ENCODE measurements at places on chromosomes 7 and 10.
A peak's percentile ranks its signal among the peaks of the same experiment; 100 is the strongest.

- no peak for DNase-seq
Observed at GRCh38 chr10:95308389-95309302, 17.8 kb upstream of the PDLIM1 start.

DNA sequence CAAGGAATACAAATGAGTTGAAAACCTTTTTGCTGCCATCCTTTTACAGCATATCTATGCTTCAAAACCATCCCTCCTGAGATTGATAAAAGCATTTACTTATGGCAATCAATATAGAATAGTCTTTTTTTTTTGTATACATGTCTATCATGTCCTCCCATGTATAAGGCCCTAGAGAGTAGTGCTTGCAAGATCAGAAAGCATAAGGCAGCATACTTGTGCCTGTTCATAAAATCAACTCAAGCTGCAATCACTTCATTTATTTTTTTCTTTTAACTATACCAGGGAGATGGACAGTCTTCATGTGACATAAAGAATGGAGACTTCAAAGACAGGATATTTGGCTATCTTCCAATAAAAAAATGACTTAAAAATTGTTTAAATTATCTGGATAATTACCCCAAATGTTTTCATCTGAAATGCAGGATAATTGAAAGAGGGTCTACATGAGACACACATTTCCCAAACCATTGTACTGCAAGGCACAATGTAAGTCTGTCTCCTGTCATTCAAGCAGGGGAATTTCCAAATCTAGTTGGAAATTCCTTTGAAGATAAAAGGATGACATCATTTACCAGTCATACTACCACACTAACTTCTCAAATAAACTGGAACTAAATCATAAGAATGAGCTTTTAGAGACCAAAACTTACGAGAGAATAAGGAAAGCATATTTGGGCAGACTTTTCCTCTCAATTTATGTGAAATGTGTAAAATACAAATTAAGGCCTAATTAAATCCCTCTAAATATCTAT, 22.5 kb downstream of the LRRN3 start:
- DNase-seq = no peak

DNA sequence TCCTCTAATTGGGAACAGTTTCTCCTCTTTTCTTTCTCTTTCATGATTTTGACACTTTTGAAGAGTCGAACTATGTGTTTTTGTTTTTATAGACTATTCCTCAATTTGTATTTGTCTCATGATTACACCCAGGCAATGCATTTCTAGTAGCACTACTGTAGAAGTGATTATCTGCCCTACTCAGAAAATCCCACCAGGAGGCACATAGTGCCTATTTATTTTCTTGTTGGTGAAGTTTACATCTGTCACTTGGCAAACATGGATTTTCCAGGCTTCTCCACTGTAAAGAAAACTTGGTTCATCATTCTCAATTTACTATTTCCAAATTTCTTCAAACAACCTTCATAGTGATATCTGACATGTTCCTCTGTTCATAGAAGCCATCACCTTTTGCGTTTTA, 893.9 kb downstream of the CCSER2 start:
- DNase-seq = no peak

GRCh38 chr7:136210079-136210478, 232.9 kb upstream of the MTPN start:
- DNase-seq = peak; percentile 58

DNA sequence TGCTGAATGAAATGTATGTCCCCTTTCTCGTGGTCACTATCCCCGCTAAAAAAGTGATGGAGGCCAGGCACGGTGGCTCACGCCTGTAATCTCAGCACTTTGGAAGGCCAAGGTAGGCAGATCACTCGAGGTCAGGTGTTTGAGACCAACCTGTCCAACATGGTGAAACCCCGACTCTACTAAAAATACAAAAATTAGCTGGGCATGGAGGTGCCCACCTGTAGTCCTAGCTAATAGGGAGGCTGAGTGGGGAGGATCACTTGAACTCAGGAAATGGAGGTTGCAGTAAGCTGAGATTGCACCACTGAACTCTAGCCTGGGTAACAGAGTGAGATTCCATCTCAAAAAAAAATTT, 91.4 kb upstream of the MKLN1 start:
- DNase-seq = no peak

GRCh38 chr10:113890769-113891168, 36.3 kb downstream of the NHLRC2 start:
- DNase-seq = no peak

GRCh38 chr10:7119325-7120015, 291.4 kb downstream of the SFMBT2 start:
- no peak for DNase-seq

- no peak for DNase-seq
Observed at GRCh38 chr10:16381083-16381482, 55.7 kb upstream of the PTER start.

DNA sequence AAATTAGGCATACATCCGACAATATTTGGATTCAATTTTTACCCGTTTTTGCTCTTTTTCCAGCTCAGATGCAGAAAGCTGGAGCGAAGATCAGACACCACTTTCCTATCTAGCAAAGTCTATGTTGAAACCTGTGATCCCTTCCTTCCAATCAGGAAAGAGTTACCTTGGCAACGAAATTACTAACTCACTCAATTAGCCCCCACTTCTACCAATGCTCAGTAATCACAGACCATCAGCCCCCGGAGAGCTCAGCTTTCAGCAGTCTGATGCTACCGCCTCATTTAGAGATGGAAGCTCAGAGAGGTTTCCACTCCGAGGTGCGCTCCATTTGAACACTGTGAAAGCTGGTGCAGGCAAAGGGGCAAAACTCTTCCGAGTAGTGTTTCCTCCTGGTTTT, 6.7 kb downstream of the FRAT1 start:
- DNase-seq = no peak

GRCh38 chr7:33591490-33591889, 313.8 kb upstream of the BMPER start:
- peak; percentile 53 for DNase-seq

GRCh38 chr10:132503581-132504421, 33.8 kb upstream of the INPP5A start:
- DNase-seq = no peak

DNA sequence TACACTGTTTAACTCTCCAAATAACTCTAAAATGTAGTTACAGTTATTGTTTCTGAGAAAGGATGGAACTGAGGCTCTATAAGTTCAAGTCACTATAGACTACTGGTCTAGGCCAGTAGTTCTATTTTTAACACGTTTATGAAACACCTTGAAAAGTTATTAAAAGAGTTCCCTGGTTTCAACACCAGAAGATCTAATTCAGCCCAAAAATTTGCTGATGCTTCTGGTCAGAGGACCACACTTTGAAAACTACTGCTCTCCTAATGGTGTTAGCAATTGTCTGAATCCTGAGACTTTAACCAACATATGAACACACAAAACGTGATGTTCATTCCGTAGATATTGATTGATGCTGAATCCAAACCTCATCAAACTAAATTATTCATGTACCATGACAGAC, 658.6 kb upstream of the STEAP1 start:
- DNase-seq = no peak

DNA sequence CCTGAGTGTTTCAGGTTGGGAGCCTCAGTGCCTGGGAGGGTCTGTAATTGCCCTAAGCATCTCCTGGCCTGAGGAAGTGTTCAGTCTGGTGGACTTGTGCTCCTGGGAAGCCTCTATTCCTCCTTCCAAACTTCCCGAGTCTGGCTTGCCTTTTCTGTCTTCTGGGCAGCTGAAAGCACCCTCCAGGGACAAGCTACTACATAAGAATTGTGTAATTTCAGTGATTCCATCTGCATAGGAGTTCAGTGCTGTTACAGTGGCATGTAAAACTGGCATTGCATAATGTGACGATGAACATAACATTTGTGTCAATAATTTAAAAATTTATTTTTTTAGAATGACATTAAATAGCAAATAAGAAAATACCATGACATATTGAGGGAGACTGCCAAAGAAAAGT, 109.3 kb downstream of the AOAH start:
- no peak for DNase-seq

DNA sequence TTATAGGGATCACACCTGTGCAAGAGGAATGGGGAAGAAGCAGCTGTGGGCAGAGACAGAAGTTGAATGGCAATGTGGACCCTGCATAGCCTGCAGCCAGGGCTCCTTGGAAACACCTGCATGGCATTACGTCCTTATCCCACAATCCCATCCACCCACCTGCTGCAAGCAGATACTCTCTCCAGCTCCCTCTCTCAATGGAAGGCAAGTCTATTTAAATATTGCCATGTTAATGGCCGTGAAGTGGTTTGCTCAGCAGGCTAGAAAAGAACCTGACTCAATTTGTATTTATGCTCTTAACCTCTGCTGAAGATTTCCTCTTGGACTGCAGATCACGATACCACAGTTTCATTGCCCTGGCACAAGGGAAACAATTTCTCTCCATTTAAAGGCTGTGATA, 417.0 kb downstream of the TYW1 start:
- no peak for DNase-seq

DNA sequence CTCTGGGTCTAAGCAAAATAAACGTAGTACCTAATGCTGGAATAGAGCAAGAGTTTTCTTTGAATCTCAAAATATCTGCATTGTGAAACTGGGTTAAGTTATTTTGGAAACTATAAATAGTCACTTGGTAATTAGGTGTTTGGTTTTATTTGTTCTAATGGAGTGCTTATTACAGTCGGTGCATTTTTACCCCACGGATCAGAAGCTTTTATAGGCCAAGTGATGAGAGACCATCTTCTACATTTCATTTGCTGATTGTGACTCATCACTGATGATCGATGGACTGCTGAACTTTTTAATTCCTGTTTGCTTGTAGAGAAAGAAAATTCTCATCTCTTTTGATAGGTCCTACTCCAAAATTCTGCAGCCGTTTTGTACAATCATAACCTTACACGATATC, 28.2 kb downstream of the MGMT start:
- no peak for DNase-seq

DNA sequence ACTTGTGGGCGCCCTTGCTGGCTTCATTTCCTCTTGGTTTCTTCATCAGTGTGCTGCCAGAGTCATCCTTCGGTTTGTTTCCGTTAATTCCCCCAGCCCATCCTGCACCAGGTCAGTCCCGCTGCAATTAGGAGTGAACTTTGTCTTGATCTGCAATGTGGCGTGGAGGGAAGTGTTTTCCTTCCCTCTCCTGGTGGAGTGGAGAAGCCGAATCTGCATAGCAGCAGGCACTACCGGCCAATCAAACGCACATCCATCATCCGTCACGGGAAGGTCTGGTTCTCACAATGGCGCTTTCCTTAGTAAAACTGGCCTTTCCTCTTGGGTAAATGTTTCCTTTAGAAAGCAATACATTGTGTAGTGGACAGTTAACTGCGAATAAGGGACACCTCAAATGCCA, 337.5 kb downstream of the CXCL12 start:
- DNase-seq = no peak

DNA sequence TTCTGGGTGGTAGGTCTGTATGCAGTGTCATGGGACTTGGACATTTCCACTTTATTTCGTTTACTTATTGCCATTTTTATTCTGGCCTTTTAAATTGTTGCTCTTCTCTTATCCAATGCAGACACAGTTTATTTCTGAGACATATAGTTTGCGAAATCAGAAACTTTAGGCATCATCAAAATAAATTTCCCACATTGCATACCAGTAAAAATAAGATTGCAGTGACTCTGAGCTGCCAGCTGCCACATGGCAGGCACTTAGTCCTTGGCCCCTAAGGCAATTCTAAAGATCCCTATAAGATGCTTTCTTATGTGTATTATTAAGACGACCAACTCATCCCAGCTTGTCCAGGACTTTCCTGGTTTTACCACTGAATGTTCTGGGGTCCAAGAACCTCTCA, 81.8 kb upstream of the ANKRD1 start:
- no peak for DNase-seq

DNA sequence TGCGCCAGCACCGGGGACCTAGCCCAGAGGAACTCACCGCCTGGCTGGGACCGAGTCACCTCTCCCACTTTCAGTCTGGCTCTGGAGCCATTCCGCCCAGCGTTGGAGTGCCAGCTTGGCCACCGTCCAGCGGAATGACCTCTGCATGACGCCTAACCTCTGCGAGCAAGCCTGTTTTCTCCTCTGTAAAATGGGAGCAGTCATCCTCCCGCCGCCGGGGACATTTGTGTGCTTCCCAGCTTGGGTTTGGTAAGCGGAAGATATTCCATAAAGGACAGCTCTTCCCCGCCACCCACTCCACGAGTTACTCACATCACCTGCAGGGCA, 1.3 kb upstream of the ZCCHC24 start:
- no peak for DNase-seq

- no peak for DNase-seq
Observed at GRCh38 chr7:136617176-136617575, 251.3 kb upstream of the CHRM2 start.

DNA sequence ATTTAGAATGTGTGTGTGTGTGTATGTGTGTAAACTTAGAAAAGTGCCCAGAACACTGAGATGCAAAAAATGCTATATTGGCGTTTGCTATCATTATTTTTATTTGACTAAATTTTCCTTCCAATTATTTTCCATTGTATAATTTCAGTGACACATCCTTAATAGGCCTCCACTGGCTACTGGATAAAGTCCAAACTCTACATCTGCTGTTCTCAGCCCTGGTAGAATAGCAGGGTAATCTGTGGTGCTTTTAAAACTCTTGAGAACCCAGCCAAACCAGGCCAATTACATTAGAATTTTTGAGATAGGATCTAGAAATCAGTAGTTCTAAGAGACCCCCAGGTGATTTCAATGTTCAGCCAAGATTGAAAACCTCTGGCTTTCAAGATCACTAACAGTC, 66.4 kb downstream of the ZNF503 start:
- no peak for DNase-seq

DNA sequence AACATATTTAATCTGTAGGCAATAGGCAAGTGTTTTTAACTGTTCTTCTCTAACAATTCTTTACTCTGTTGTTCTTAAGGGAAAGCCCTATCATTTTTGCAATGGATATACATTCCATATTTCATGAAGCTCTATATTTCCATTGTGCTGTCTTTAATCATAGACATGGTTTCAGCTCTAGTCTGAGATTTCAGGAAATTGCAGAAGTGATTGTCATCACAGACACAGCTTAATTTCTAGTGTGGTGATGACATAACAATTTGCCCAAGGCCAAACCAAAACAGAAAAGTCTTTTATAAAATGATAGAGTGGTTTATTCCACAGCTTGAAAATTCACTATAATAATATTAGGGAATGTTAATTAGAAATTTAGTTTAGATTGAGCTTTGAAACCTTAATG, 494.1 kb upstream of the SEMA3A start:
- no peak for DNase-seq

GRCh38 chr10:111478651-111479050, 401.8 kb downstream of the ADRA2A start:
- DNase-seq = no peak

GRCh38 chr10:59240582-59241183, 64.2 kb downstream of the PHYHIPL start:
- DNase-seq = peak; percentile 11

- DNase-seq = no peak
Observed at GRCh38 chr7:28104811-28105210, 75.8 kb downstream of the JAZF1 start.

GRCh38 chr7:132581431-132581830, 5.2 kb upstream of the PLXNA4 start:
- DNase-seq = no peak

Data from NCI-H1930 (cell line).